ENCODE measurements at places on chromosomes 12 and 14. TPM values are rescaled to one million over a fixed set of nuclear protein-coding genes. Genes with fewer than 3 reads are reported as not detected.
A peak's percentile ranks its signal among the peaks of the same experiment; 100 is the strongest.

PPP1R36 gene
- total RNA-seq, result not detected

IL22 gene
- total RNA-seq, result not detected

P3H3 gene
- total RNA-seq, result 53.9 TPM

DNA sequence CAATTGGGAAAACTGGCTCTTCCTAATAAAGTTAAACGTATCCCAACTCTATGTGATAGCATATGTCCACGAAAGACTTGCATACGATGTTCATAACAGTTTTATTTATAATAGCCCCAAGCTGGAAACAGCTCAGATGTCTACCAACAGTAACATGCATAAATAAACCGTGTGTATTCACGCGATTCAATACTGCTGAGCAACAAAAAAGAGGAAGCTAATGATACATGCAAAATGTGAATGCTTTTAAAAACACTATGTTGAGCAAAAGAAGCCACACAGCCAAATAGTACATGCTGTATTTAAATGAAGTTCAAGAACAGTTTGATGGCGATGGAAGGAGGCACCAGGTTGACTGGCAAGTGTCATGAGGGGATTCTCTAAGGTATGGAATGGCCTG, 55.7 kb downstream of the TRIM9 start:
- DNase-seq, result no peak

- peak; percentile 69 for DNase-seq
Observed at GRCh38 chr14:54420478-54421142, 20.6 kb downstream of the CNIH1 start.

- DNase-seq, result no peak
Observed at GRCh38 chr14:104998801-104999200, 13.2 kb downstream of the CLBA1 start.

- DNase-seq, result no peak
Observed at GRCh38 chr14:34252227-34252626, 209.8 kb downstream of the SPTSSA start.

DNA sequence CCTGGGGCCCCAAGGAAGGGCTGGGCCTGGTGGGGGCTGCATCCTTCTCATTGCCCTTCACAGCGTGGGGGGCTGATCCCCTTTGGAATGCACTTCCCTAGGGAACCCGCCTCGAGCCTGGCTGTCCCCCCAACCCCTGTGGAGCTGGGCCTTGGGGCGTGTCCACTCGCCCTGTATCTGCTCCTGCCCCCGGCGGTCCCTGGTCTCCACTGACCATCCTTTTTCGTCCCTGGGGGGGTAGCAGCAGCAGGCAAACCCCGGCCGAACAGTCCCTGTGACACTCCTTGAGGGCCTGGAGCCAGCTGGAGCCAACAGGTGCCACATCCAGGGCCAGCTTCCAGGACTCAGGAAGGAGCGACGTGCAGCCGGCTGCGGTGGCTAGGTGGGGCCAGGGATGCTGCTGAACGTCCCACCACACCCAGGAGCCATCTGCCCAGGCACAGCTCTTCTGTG, 9.4 kb upstream of the GPR132 start:
- no peak for DNase-seq

DNA sequence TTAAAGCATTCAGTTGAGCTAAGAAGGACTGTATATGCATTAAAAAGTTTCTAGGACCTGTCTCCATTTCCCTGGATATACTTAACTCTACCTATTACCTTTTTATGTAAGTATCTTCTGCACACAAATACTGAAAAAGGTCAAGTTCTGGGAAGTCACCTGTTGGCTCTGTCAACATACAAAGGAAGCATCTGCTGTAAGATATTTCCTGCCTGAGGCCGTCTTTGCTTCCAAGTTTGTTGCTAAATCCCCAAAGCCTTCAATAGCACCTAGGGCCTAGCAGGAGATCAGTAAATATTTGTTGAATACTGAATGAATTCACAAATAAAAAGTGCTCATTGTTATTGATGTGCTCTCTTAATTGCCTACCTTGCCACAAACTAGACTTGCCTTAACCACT, 188.4 kb downstream of the DUSP6 start:
- no peak for DNase-seq

GRCh38 chr12:132637811-132638210, 19.2 kb downstream of the P2RX2 start:
- no peak for DNase-seq

- no peak for DNase-seq
Observed at GRCh38 chr12:93689076-93689834, 12.1 kb downstream of the CRADD start.

DNA sequence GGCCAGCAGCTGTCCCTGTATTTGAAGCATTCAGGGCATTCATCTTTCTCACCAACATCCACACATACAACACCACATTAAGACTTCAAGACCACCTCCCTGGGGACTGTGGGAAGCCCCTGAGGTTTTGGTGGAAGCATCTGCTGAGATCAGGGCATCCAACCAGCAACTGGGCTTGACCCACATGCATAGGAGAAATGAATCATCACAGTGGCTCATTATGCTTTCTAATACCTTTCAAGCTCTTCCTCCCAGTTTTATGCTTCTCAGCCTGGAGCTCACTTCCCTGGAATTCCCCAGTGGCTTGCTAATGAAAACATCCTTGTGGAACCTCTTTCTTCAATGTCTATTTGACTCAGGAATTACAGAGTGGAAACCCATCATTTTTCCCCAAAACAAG, 21.4 kb upstream of the CMKLR1 start:
- DNase-seq, result no peak

DNA sequence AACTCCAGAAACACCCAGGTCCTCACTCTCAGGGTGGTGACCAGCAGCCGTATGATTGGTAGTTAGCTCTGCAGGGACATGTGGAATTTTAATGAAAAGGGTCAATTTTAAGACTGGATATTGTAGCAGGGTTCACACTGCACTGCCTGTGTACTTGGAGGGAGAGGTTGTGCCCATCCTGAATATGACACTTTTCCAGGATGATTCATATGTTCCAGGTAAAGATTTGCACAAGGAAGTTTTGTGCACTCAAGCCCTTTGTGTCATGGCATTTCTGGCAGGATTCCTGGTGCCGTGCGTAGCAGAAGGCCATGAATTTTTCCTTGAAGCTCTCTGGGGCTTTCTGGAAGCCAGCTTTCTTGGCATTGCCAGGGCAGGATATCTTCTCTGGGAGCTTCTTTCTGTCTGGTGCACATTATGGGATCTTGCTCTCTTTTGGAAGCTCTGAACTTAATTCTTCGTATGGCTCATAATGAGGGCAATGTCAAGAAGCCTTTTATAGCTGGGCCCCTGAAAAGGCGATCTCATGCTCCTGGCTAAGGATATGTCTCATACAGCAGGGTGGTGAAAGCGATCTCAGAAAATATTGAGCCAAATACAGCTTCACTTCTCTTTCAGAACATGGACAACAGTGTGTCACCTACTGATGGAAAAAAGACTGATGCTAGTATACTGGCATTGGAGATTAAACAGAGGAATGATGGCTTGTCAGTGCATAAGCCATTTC, 1133.9 kb downstream of the AACS start:
- peak; percentile 44 for DNase-seq

DNA sequence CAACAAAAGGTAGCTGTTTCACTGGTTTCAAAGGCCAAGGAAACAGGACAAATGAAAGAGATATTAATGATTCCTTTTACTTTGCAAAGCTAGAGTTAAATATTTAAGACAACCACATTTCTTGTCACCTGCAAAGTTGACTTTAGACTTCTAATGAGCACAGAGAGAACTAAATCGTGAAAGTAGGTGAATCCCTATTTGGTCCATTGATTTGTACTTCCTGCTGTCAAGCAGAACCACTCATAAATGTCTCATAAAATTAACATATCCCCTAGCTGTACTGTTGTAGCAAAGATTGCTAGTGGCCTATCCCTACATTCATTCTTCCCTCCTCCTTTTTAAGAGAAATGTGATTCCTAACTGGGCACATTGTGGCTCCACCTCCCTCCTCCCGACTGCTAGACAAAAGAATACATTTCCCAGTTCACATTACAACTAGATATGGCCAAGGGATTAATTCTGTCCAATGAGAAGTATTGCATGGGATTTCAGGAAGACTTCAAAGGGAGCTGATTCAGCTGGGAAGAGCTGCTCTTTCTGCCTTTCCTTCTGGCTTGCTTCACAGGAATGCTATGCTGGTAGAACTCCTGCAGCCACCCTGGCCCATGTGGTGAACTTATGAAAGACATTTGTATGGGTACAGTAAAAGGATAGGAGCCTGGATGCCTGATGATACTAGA, 227.5 kb upstream of the ABCD2 start:
- DNase-seq, result peak; percentile 52

GRCh38 chr14:92519246-92520101, 5.9 kb downstream of the RIN3 start:
- no peak for DNase-seq

Data from fibroblast of the aortic adventitia (primary cell).